ENCODE measurements at places on chromosomes 3 and 15.
A peak's percentile ranks its signal among the peaks of the same experiment; 100 is the strongest.

DNA sequence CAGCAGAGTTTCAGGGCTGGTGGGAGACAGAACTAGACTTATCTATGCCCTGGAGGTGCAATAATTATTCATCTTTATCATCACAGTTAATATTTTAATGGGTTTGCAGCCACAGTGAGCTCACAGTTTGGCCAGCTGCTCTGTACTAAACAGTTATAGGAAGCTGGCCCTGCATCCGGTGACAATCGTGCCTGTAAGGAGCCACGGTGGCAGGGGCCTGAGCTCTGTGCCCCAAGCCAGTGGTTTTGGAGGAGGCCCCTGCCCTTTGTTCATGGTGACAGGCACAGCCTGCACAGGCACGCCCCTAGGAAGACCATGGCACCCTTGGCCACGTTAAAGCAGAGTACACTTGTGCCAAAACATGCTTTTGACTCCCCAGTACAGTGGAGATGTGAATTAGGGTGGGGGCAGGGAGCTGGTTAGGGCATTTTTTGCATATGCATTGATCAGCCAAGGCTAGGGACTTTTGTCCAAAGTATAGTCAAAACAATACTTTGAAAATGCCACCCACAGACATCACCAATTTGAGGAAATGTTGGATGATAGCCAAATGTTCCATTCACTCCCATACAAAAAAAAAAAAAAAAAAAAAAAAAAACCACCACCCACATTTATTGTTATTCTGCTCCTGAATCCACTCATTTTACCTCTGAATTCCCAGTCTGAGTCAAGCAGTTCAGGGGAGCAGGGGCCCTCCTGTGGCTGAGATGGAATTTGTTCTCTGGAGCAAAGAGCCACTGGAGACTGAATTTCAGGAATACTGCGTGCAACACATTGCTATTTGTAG is 3.4 kb upstream of the RFTN1 start:
- peak; percentile 34 for DNase-seq

- no peak for DNase-seq
Measured at GRCh38 chr3:133548090-133548489, 25.4 kb upstream of the CDV3 start.

DNA sequence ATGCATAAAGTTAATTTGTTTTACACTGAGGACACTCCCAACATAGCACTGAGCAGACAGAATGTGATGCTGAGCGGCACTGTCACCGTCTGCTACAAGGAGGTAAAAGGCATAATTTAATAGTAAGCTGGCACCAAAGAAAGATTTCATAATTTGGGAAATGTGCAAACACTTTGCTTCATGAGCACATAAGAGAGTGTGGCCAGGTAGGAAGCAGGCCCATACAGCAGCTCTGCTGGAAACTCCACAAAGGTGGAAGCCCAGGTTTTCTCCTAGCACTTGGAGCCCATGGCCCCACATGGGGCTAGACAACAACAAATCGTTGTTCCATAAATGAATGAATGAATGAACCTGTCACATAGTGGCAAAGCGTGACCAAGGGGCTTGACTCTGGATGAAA is 68.5 kb upstream of the CACNA2D3 start:
- no peak for DNase-seq

GRCh38 chr15:95267481-95267880 is 1036.1 kb downstream of the MCTP2 start:
- DNase-seq = no peak

GRCh38 chr3:159634483-159634882 is 354.2 kb upstream of the IL12A start:
- DNase-seq = no peak

- no peak for DNase-seq
Measured at GRCh38 chr3:177597311-177598096, 400.2 kb upstream of the TBL1XR1 start.

DNA sequence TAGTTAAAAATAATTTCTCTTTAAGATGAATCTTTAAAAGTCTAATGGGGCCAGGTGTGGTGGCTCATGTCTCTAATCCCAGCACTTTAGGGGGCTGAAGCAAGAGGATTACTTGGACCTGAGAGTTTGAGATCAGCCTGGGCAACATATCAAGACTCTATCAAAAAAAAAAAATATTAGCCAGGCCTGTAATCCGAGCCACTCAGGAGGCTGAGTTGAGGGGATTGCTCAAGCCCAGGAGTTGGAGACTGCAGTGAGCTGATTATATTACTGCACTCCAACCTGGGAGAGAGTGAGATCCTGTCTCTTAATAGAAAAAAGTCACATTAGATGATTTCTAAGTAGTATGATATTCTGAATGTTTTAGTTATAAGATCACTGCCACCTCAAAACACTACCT is 322.0 kb upstream of the MANF start:
- no peak for DNase-seq

- no peak for DNase-seq
Measured at GRCh38 chr3:64267721-64268604, 42.7 kb upstream of the PRICKLE2 start.

DNA sequence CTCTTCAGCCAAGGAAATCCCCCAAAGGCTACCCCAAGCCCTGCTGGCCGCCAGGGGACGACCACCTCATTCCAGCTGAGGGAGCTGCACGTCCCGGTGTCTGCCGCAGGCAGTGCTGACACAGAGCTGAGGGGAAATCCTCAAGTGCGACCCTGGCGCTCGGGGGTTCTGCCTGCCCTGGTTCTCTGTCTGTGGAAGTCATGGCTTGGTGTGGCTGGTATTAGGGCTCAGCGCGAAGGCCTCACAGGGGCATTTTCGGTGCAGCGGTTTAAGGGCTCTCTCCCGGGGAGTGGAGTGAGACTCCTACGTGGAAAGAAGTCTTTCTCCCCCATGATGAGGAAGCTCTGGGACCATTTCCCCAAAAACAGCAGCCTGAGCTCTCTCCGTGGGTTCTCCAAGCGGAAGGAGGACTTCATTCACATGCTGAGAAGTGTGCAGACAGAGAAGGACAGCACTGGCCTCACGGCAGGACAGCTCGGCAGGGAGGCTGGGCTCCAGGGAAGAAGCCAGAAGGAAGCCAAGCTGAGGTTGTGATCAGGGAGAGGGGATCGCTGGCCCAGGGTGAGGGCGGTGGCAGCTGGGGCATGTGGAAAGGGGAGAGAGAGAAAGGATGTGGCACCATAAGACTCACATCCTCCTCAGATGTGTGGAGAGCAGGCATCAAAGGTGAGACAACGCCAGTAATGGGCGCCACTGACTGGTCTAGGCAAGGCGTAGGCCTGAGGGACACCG is 48.6 kb downstream of the KLF15 start:
- DNase-seq = no peak

DNA sequence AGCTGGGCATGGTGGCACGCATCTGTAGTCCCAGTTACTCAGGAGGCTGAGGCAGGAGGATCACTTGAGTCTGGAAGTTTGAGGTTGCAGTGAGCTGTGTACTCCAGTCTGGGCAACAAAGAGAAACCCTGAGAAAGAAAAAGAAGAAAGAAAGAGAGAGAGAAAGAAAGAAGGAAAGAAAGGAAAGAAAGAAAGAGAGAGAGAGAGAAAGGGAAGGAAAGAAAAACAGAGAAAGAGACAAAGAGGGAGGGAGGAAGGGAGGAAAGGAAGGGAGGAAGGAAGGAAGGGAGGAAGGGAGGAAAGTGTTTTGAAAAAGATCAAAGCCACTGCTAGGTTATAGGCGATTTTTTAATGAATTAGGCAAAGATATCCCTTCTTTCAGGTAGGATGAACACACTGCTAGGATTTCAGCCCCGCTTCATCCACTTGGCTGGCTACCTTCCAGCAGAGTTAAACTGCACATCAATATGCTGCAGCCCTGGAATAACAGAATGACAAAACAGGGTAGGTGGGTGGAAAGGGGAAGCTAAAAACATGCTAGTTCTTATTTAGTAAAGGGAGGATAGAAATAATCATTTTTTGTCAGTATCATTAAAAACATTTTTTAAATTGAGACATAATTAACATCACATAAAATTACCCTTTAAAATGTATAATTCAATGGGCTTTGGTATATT is 12.8 kb upstream of the PPARG start:
- DNase-seq = no peak

- DNase-seq = no peak
Measured at GRCh38 chr3:69212411-69213160, 90.2 kb upstream of the LMOD3 start.
